ENCODE measurements at places on chromosomes 7 and 10.
A peak's percentile ranks its signal among the peaks of the same experiment; 100 is the strongest.

- no peak for DNase-seq
Observed at GRCh38 chr10:44685220-44685619, 225.9 kb upstream of the TMEM72 start.

DNA sequence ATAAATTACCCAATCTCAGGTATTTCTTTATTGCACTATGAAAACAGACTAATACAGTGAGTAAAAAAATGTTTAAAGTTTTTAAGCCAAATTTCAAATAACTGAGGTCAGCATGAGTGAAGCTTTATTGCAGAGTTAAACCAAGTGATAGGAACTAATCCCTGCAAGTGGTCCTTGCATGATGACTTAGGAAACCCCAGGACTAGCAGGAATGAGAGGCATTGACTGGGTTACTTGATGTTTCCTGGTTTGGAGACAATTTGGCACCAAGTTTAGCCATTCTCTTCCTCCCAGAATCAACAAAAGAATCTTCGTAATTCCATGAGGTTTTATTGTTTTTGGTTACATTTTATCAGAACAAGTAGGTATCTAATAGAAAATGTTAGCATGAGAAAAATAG, 194.2 kb downstream of the BICC1 start:
- DNase-seq = no peak

GRCh38 chr10:13348216-13349017, at the start of gene SEPHS1:
Gene SEPHS1, minus strand, starts transcription at chr10:13348293. Its CDS starts 3,343 bp downstream, at chr10:13344950.
- peak; percentile 83 for DNase-seq

GRCh38 chr7:55502858-55503440, 69.4 kb downstream of the VOPP1 start:
- DNase-seq = no peak

GRCh38 chr10:127907411-127908105, 655 bp downstream of the PTPRE start:
- no peak for DNase-seq
